Kidney epithelial cell (primary cell): ENCODE measurements at places on chromosomes 12 and 14. TPM values are rescaled to one million over a fixed set of nuclear protein-coding genes. Genes with fewer than 3 reads are reported as not detected.

Gene OTX2
- total RNA-seq: not detected in 2 replicates

Gene TAS2R9
- not detected in 2 replicates for total RNA-seq

Gene SVOP
- not detected in 2 replicates for total RNA-seq

Gene SOAT2
- total RNA-seq: 0.07 TPM in 1 of 2 replicates, not detected in the other
